ENCODE measurements at places on chromosomes 16 and 17.

GRCh38 chr16:50303605-50304466 lies 37.5 kb downstream of the ADCY7 start:
- no peak for DNase-seq

DNA sequence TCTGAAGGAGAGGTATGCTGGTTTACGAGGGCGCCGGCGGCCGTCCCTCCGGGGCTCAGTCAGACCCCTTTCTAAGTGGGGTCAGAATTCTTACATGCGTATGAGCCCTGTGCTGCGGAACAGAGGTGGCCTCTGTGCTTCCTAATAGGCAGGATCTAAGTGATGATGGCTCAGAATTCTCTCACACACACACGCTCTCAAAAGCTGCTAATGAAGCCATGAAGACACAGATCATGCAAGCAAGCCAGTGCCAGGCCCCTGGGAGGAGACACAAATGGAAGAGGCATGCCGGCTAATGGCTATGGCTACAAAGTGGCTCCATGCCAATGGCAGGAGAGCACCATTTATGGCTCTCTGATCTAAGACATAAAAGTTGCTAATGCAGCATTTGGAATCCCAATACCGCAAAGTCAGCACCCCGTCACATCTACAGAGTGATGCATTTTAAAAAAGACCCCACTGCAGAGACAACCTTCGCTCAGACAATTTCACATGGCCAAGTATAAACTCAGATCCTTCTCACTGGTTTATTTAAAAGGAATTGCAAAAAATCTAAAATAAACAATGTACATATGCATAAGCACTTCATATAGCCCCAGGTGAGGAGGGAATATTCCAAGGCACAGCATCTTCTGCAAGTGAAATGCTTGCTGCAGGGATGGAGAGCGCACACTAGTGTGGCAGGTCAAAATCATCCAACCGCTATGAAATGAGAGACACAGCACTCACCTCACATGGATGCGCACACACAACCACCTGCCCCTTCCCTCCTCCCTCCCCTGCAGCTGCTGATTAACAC lies 24.5 kb downstream of the NPLOC4 start:
- DNase-seq: no peak

- no peak for DNase-seq
Observed at GRCh38 chr16:26491101-26491670, 575.5 kb upstream of the C16orf82 start.

GRCh38 chr16:69393898-69394849 lies 8.4 kb upstream of the TERF2 start:
- no peak for DNase-seq

- DNase-seq: no peak
Observed at GRCh38 chr17:28810437-28810836, 32.2 kb downstream of the FAM222B start.

GRCh38 chr16:58040496-58040846 lies 14.9 kb downstream of the MMP15 start:
- DNase-seq: no peak

DNA sequence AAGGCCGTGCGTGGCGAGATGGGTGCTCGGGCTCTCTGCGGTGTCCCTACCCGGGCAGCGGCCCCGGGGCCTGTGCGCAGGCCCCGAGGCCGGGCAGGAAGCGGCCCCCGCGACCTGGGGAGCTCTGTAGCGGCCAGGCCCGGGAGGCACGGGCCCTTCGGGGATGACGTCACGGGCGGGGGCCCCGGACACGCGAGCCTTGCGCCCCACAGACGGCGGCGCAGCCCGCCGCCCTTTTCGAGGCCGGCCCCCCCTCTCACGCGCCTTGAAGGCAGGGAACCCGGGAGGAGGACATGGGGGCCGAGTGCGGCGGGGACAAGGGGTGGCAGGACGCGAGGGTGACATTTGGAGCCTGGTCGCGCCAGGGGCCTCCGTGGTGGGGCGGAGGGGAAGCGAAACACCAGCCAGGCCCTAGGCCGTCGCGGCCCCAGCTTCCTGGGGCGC lies 1.1 kb downstream of the RAI1 start:
- peak; percentile 54 for DNase-seq

DNA sequence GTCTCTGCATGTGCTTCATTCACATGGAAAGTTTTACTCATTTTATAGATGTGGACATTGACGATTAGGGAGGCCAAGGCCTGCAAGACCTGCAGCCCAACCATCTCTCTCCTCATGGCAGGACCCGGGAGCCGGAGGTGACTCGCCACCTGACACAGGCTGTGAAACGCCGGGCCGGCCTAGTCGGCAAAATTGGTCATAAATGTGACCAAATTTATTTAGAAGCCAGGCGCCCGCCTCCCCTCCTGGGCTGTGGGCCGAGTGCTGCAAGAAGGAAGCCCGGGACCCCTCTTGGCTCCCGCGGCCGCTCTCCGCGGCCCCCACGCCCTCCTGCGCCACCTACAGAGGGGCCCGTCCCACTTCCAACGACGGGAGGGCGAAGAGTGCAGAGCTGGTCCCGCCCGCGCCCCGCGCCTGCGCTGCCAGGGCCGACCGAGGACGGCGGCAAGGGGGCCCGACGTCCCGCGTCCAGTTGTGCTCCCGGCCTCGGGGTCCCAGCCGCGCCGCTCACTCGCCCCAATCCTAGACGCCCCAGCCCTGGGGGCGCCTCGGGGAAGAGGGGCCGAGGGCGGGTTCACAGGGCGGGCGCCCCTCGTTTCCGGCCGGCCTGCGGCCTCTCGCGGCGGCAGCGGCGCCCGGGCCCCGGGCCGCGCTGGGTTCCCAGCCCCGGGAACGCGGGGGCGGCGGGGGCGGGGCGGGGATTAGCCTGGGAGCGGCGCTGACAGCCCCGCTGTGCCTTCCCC lies 47.5 kb downstream of the WNT3 start:
- DNase-seq: no peak

- DNase-seq: no peak
Observed at GRCh38 chr17:81340607-81341515, 45.8 kb upstream of the SLC38A10 start.

DNA sequence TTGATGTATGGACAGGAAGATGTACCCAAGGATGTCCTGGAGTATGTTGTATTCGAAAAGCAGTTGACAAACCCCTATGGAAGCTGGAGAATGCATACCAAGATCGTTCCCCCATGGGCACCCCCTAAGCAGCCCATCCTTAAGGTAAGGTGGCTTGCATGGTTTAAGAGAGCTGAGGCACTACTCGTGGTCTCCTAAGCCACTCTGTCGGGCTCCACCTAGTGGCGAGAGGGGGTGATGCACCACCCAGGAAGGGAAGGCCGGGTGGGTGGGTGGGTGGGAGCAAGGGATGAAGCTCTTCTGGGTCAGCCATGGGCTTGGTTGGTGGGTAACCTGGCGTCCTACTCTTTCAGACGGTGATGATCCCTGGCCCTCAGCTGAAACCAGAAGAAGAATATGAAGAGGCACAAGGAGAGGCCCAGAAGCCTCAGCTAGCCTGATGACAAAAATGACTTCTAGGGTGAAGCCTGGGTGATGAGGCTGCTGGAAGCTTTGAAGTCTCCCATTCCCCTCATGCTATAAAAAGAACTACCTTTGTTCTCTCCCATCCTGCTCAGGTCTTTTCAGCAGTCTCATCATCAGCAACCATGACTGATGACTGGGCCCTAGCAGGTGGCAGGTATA lies 21.5 kb downstream of the GPR179 start:
- DNase-seq: no peak

GRCh38 chr16:31268033-31268365 lies 8.2 kb downstream of the ITGAM start:
- DNase-seq: no peak

DNA sequence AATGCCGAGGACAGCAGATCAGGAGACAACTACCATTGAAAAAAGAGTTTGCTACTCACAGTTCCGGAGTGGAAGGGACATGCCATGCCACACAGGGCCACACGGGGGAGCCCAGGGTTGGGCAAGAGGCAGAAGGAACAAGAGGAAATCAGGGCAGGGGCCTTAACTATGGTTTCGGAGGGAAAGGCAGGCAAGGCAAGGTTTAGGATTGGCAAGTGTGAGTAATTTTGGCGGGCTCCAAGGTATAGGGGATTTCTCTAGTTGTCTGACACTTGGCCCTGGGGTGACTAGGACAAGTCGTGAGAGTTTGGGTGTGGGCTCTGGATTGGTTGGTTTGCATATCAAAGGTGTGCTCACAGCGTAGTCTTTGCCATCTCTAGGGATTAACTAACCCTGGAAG lies 27.0 kb upstream of the NTN1 start:
- peak; percentile 36 for DNase-seq

GRCh38 chr16:49540836-49541235 lies 167.2 kb downstream of the C16orf78 start:
- no peak for DNase-seq

DNA sequence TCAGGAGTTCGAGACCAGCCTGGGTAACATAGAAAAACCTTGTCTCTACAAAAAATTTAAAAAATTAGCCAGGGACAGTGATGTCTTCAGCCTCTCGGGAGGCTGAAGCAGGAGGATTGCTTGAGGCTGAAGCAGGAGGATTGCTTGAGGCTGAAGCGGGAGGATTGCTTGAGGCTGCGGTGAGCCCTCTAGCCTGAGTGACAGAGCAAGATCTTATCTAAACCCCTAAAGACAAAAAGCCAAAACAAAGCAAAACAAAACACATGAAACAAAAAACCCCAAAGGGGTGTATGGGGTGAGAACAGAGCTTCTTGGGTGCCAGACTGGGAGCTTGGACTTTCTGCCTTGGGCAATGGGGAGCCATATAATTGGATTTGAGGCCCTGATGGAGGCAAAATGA lies 2.6 kb downstream of the SPNS3 start:
- no peak for DNase-seq

- DNase-seq: no peak
Observed at GRCh38 chr16:53958341-53958880, 254.5 kb downstream of the FTO start.

GRCh38 chr16:86926181-86927094 lies 348.1 kb downstream of the FOXL1 start:
- no peak for DNase-seq

GRCh38 chr17:80969030-80969673 lies 22.5 kb upstream of the CHMP6 start:
- DNase-seq: no peak

GRCh38 chr17:8745586-8746500 lies 1.2 kb upstream of the CCDC42 start:
- DNase-seq: no peak

DNA sequence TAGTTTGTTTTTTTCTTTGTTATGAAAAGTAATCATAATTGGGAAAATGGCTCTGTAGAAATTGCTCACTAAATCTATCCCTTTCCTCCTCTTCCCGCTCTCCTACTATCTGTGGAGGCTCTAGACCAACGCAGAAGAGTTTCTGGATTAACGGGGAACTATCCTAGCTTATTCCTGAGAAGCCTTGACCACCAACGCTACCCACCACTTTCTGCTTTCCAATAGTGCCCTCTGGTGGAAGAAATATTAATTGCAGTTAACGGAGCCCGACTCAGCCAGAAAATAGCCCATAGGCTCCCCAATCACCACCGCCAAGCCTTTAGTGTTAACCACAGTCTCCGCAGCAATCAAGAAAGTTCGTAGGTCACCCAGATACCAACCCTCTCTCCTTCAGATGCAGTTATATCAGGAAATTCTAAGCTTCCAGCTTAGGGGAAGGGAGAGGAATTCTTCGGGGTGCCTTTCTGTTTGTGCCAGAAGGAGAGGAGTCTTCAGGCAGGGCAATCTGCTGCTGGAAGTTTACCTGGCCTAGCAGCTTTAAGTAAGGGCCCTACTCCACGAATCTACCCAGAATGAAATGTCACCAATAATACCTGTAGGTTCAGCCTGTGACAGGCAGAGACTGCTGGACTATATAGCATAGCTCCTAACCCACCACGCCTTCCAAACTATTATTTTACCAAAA lies 23.0 kb upstream of the NSRP1 start:
- peak; percentile 18 for DNase-seq

GRCh38 chr16:48272837-48273421 lies 25.6 kb upstream of the ABCC11 start:
- no peak for DNase-seq

GRCh38 chr16:5056352-5056751 lies 9.4 kb downstream of the C16orf89 start:
- no peak for DNase-seq

DNA sequence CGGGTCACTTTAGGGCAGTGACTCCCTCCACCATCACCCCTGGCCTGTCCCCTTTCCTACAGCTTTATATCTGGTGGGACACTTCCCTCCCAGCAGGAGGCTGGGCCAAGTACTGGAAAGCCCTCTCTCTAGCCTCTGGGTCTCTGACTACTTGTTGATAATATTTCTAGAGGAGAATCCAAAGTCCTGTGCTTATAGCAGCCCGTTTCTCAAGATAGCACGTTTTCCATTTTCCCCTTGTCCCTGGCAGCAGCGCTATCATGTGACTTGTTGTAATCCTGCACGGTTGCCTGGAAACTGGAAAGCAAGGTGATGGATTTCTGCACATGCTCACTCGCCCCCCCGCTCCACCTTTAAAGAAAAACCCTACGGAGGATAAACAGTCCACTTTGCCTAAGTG lies 3.3 kb upstream of the AXIN2 start:
- peak; percentile 29 for DNase-seq

- no peak for DNase-seq
Observed at GRCh38 chr17:52209507-52209906, 51.0 kb upstream of the CA10 start.

- DNase-seq: peak; percentile 50
Observed at GRCh38 chr17:31511580-31511979, 120.1 kb downstream of the RAB11FIP4 start.

- no peak for DNase-seq
Observed at GRCh38 chr16:9199311-9199710, 107.9 kb downstream of the HAPSTR1 start.

GRCh38 chr16:87951552-87952538 lies 611 bp downstream of the BANP start:
- DNase-seq: no peak

GRCh38 chr16:83068686-83069085 lies 441.9 kb downstream of the CDH13 start:
- no peak for DNase-seq

DNA sequence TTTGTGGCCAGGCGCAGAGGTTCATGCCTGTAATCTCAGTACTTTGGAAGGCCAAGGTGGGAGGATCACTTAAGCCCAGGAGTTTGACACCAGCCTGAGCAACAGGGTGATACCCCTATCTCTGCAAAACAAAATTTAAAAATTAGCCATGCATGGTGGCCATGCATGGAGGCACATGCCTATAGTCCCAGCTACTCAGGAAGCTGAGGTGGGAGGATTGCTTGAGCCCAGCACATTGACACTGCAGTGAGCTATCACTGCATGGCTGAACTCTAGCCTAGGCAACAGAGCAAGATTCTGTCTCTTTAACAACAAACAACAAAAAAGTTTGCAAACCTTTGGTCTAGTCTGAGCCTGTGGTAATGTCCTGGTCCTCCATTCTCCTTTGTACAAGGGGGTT lies 69.2 kb upstream of the CNEP1R1 start:
- DNase-seq: no peak

DNA sequence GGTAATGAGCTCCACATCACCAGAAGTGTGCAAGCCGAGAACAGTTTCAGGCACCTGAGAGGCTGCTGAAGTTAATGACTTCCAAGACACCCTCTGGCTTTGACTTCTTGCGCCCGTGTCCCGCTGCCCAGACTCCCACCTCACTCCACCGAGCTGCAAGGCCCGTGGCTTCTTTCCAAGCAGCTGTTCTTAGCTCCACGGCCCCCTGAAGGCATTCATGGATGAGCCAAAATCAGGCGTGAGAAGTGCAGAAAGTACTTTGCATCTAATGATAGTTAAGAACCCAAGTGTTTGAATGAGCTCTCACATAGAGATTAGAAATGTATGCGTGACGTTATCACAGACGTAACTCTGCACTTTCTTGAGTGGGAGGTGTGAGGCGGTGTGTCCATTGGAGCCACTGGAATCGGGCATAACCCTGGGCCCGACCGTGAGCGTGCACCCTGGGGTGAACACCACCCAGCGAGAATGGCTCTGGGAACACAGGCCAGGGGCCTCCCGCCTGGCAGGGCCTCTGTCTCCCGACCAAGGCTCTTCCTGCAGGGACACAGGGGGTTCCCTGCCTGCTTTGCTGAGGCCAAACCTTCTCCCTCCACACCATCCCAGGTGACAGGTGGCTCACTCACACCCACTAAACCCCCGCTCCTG lies 11.0 kb downstream of the NPTX1 start:
- no peak for DNase-seq
